ENCODE measurements at places on chromosomes 2 and 18.

GRCh38 chr2:53450923-53451322, 316.7 kb upstream of the CHAC2 start:
- no peak for DNase-seq

- DNase-seq, result no peak
These were observed 663.3 kb downstream of the SUCLG1 start for GRCh38 chr2:83795777-83796176.

DNA sequence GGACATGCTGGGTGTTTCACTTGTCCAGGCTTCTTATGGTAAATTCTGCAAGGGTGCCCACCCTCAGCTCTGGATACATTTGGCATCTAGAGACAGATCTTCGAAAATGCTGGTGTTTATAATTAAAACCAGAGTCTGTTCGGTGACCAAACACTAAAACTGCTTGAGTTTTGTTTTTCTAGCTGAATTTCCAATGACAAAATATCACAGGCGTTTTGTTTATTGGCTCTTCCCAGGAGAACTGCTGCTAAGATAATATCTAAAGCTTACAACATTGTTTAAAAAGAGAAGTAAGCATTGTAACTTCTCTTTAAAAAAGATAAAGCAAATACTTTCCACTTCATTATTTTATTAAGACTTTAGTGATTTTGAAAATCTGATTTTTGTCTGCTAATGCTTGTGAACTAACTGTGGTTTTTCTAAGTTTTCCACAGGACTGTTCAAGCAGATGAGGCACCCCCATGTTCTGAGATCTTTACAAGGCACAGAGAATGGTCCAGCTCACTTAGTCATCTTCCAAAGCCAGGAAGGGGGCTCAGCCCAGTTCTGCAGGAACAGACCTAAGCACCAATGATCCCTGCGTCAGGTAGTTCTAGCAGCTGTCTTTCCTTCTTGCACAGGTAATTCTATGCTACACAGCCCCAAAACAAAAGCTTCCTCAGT, 94.8 kb upstream of the LTBP1 start:
- no peak for DNase-seq

DNA sequence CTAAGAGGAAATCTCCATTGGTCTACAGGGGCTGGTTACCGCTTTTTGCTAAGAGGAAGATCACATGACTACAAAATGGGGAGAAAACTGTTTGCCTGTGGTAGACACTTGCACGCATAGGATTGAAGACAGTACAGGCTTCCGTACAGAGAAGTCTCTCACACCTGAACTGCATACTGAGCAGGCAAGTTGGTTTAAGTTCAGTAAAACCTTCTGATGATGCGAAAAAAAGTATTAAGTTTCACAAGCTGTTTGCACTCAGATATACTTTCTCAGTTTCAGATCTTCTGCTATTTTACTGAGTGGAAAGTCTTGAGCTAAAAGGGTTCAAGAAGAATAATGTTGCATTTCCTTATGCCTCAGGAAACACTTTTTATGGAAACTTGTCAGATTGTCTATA, 292.2 kb upstream of the MC4R start:
- DNase-seq, result no peak

DNA sequence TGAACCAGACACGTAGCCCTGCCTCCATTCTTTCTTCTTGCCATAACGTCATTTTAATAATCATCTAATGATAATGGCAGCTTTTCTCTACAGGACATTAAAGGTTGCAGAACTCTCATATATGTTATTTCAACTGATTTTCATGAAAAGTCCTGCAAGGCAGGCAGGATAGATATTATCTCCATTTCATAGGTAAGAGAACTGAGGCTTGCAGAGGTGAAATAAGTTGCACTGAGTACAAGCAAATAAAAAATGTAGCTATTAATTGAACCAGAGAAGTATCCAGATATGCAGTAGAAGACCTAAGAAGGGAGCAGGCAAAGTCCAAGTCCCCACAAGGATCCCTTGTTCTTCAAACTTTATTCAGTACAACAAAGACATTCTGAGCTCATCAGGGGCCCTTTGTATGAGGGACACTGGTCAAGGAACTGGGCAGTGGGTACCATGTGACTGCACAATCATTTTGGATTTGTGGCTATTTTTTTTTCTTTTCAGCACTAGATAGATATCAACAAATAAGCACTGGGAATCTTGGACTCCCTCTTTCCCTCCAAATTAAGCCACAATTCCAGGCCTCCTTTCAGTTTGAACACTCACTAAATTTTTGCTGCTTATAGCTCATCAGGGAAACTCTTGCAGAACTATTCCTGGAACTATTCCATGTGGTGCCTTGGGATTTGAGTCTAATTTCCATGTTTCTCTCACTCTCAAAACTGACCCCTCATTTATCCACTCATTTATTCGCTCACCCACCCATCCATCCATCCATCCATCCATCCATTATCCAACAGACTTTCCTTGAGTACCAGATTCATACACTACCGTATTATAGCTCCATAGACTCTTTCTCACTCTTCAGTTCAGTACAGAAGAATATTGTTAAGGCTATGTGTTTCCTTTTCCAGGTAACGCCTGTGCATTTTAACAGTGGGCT, 44.6 kb downstream of the APOB start:
- DNase-seq, result no peak
